ENCODE measurements at places on chromosomes 4 and X. TPM values are rescaled to one million over a fixed set of nuclear protein-coding genes. Genes with fewer than 3 reads are reported as not detected.

The MFAP3L gene
- total RNA-seq = 6.2 TPM

The RASGEF1B gene
- total RNA-seq = not detected

The ALPK1 gene
- total RNA-seq = 3.9 TPM

The NUP62CL gene
- 13.4 TPM for total RNA-seq

The NHS gene
- total RNA-seq = 5.4 TPM

The PPID gene
- 39.1 TPM for total RNA-seq

The SHROOM2 gene
- total RNA-seq = 0.24 TPM

The IL3RA gene
- 0.31 TPM for total RNA-seq

The ZMAT1 gene
- total RNA-seq = 0.06 TPM

The CDX4 gene
- not detected for total RNA-seq

The OPN1MW2 gene
- not detected for total RNA-seq

The PLXNB3 gene
- total RNA-seq = 3.7 TPM

The UPF3B gene
- 21.3 TPM for total RNA-seq

The TEX13C gene
- not detected for total RNA-seq

The MAGED1 gene
- total RNA-seq = 76.1 TPM

The DUX4 gene
- total RNA-seq = not detected

The BMPR1B gene
- total RNA-seq = 7.4 TPM

The TRAM1L1 gene
- total RNA-seq = 0.65 TPM

The TMEM150C gene
- total RNA-seq = 1.3 TPM

The GPR34 gene
- total RNA-seq = 0.06 TPM

The FAT4 gene
- 1.1 TPM for total RNA-seq

The DCAF4L1 gene
- total RNA-seq = 0.11 TPM

The CLDN22 gene
- not detected for total RNA-seq

The CABS1 gene
- total RNA-seq = not detected

The BMX gene
- total RNA-seq = not detected

The ENOPH1 gene
- total RNA-seq = 29.3 TPM

The SCD5 gene
- 8.1 TPM for total RNA-seq

The TMEM144 gene
- total RNA-seq = 3.1 TPM

The RAB41 gene
- not detected for total RNA-seq

The CFAP299 gene
- total RNA-seq = not detected

The TEX13A gene
- not detected for total RNA-seq

The LRIT3 gene
- total RNA-seq = 0.06 TPM

The RBMXL3 gene
- not detected for total RNA-seq

The CXCL13 gene
- total RNA-seq = not detected

The HMGN5 gene
- 2.3 TPM for total RNA-seq

The ETDA gene
- not detected for total RNA-seq

The HSD17B13 gene
- total RNA-seq = 0.10 TPM

The MXD4 gene
- 17.6 TPM for total RNA-seq

The RASL11B gene
- not detected for total RNA-seq

The DCLK2 gene
- total RNA-seq = 11.2 TPM

The EXOC1L gene
- total RNA-seq = not detected

The F8A3 gene
- 0.66 TPM for total RNA-seq

The C4orf50 gene
- total RNA-seq = not detected

The CXorf51B gene
- total RNA-seq = not detected

The FREM3 gene
- total RNA-seq = not detected

The CFI gene
- total RNA-seq = 0.61 TPM

The CD40LG gene
- not detected for total RNA-seq

The PAGE2B gene
- total RNA-seq = not detected

The RAB33A gene
- 0.28 TPM for total RNA-seq

The C4orf36 gene
- 1.0 TPM for total RNA-seq

The RHOXF2B gene
- not detected for total RNA-seq

The ARHGAP36 gene
- not detected for total RNA-seq

The PPP2R2C gene
- 34.1 TPM for total RNA-seq

The HSFX1 gene
- total RNA-seq = 0.50 TPM

The TBC1D8B gene
- 1.4 TPM for total RNA-seq

The GAGE12F gene
- not detected for total RNA-seq

The WFS1 gene
- 14.0 TPM for total RNA-seq

The TCEAL7 gene
- not detected for total RNA-seq

The ASB11 gene
- total RNA-seq = not detected

All from A549 treated with CpdA at 1 μM for 4 hours (cell line).